ENCODE measurements at places on chromosomes 7 and 10.

DNA sequence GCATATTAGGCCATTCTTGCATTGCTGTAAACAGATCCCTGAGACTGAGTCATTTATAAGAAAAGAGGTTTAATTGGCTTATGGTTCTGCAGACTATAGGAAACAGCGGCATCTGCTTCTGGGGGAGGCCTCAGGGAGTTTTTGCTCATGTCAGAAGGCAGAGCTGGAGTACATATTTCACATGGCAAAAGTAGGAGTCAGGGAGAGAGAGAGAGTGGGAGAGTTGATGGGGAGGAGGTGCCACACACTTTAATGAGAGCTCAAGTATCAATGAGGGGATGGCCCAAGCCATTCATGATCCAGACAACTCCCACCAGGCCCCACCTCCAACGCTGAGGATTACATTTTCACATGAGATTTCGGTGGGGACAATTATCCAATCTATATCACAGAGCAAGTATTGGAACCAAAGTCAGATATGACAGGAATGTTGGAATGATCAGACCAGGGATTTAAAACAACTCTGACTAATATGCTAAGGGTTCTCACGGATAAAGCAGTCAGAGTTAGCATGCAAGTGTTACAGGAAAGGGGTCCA lies 795.3 kb upstream of the CELF2 start:
- no peak for DNase-seq

DNA sequence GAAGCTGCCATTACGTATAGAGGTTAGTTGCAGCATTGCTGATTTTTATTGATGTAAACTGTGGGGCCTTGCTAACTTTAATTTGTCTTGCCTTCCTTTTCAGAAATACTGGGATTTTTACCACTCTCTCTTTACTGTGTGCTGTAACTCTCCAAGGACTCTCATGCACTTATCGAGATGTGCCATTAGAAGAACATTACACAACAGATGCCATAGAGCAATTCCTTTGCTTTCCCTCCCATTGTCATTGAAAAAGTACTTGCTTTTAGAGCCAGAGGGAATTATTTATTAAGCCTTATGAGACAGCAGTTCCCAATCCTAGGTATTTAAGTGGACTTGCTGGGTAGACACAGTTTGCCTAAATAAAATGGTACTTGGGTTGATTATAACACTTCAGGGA lies 51.7 kb downstream of the ASB4 start:
- DNase-seq: no peak

DNA sequence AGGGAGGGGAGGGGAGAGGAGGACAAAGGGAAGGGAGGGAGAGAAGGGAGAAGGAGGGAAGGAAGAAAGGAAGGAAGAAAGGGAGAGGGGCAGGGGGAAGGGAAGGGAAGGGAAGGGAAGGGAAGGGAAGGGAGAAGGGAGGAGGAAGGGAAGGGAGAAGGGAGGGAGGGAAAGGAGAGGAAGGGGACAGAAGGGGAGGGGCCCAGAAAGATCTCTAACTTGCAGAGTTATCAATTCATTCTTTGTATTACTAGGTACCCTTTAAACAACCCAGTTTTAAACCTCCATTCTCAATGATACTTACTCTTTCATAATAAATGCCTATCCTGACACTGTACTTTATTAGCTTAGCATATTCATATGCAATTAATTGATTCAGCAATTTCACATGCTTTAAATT lies 192.0 kb downstream of the ELMO1 start:
- DNase-seq: no peak

- DNase-seq: no peak
Observed at GRCh38 chr7:69395061-69395714, 203.1 kb upstream of the AUTS2 start.

DNA sequence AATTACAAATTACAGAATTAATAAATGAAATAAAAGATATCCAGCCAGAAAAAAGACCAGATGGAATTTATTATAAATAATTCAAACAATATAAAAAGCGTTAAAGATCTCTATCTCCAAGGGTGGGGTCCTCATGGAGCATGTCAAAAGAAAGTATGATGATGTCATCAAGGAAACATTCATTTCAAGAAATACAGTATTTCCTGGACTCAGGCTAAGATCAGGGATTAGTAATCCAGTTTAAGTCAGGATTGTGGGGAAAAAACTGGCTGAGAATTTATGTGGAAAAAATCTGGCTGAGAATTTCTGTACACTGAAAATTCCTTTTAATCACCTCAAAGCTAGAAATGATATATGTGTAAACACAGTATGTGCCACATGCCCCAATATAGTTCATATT lies 1075.3 kb downstream of the XPNPEP1 start:
- DNase-seq: no peak

DNA sequence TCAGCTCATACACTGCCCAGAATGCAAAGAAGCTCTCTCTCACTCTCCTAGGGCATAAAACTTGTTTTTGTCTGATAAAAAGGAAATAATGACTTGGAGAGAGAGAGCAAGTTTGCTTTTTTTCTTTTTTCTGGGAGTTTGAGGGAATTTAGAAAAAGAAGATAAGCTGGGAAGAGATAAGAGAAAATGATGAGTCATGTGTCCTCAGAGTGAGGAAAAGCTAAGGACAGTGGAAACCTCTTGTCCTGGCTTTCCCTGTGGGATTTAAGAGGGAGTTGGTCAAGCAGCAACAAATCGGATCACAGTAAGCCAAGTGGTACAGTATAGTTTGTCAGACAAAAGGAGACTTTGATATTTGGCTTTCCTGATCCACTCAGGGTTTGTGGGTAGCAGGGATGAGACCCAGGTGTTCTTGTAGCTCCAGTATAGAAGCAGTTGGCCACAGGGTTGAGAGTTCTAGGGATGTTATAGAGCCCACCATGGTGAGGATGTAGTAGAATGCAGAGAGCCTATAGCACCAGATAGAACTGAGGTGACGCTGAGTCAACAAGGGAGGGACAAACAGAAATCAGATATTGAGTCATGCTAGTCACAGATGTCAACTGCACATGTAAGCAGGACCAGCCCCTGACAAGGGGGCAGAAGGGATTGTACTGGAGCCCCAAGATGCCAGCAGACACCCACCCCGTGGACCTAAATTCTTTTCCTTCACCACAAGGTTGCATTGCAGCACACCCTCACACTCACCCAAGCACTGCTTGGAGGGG lies 219.3 kb upstream of the TAC1 start:
- no peak for DNase-seq

- no peak for DNase-seq
Observed at GRCh38 chr7:101163279-101164070, 1.9 kb downstream of the VGF start.

GRCh38 chr10:12945690-12946359 lies 55.7 kb downstream of the CCDC3 start:
- DNase-seq: no peak

- no peak for DNase-seq
Observed at GRCh38 chr7:117041007-117041406, 87.7 kb downstream of the ST7 start.

DNA sequence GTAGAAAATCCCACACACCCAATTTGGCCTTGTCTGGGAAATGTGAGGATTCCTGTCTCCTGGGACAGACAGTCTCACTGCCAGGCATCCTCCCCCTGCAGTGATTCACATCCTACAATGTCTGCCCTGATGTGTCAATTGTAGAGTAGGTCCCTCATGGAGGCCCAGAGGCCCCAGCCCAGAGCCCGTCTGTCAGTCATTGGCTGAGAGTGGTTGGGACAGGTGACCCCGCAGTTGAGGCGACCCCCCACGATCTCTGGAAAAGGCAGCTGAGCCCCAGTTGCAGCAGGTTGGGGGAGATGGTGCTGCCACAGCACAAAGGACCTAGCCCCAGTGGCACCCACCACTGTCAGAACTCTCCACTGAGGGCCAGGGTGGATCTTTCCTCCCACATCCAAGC lies 84.3 kb upstream of the INSIG1 start:
- DNase-seq: no peak

DNA sequence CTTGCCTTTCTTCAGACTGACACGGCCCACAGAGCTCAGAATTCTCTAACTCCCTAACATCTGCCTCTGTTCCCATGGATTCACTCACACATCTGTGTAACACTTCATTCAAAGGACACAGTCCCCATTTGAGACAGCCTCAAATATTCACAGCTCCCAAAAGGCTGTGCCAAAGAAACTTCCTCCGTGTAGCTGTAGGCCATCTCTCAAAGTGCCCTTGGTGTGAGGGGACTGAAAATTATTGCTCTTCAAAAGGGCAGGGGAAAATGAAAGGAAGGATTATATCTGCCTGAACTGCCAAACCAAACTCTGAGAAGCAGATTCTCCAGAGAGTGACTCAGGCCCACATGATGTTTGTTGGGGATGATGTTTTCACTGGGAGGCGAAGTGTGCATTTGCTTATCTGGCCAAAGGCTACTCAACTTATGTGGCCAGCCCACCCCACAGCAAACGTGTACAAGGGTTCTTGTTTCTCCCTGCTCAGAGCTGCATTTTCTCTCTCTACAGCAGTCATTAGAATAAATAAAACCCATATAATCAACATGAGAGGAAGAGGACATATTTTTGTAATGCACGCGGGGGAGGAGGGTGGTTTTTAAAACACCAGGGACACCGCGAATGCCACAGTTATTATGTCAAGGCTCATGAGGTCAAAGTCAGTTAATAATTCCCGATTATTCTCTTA lies 302.4 kb upstream of the NFE2L3 start:
- DNase-seq: no peak

GRCh38 chr7:92295391-92295790 lies 49.6 kb downstream of the ANKIB1 start:
- DNase-seq: no peak

GRCh38 chr7:55075464-55076021 lies 56.7 kb downstream of the EGFR start:
- no peak for DNase-seq
